AG04449 (cell line): ENCODE measurements at places on chromosomes 13 and 19.

DNA sequence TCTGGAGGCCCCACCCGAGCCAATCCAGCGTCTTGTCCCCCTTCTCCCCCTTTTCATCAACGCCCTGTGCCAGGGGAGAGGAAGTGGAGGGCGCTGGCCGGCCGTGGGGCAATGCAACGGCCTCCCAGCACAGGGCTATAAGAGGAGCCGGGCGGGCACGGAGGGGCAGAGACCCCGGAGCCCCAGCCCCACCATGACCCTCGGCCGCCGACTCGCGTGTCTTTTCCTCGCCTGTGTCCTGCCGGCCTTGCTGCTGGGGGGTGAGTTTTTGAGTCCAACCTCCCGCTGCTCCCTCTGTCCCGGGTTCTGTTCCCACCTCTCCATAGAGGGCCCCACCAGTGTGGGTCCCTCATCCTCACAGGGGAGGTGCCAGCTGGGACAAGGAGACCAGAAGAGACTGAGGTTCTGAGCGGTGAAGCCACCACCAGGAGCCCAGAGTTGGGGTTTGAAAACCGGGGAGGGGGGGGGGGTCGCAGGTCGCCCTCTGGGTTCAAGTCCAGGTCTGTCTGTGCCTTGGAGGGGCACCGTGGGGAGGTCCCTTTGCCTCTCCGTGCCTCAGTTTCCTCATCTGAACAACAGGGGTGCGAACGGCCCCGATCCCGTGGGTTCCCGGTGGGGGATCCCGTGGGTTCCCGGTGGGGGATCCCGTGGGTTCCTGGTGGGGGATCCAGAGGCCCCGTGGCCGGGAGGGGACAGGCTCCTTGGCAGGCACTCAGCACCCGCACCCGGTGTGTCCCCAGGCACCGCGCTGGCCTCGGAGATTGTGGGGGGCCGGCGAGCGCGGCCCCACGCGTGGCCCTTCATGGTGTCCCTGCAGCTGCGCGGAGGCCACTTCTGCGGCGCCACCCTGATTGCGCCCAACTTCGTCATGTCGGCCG lies at the start of gene ELANE:
Gene ELANE, plus strand, starts transcription at position 168 of the 878 bp plus-strand sequence. Its CDS starts 26 bp downstream, at position 194.
- DNase-seq = no peak

DNA sequence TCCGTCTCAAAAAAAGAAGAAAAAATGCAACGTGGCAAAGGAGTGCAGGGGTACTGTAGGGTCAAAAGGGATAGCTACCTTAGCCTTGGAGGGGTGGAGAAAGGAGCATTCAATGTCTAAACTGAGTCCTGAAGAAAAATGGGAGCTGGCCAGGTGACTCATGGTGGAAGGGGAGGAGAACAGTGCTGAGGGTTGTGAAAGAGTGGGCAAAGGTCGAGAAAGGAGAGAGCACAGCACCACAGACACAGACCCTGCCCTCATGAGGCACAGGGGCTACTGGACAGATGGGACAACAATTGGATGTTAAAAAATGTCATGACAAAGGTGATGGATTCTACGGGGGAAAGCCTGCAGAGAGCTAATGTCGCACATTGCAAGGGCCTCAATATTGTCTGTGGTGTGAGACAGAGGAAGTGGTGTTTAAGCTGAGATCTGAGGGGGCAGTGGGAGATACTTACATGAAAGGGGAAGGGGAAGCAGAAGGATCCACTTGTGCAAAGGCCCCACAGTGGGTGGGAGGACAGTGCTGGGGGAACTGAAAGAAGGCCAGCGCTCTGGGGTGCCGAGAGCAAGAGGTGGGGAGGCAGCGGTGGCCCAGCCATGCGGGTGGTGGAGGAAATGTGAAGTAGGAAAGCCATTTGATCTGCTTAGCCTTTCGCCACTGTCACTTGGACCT lies 42.9 kb upstream of the URAD start:
- DNase-seq = no peak

GRCh38 chr19:14381689-14382474 lies 638 bp downstream of the ADGRE5 start:
- DNase-seq = no peak

GRCh38 chr13:77732287-77732686 lies 34.8 kb downstream of the SLAIN1 start:
- DNase-seq = no peak

- DNase-seq = no peak
These were observed 26.2 kb upstream of the MIER2 start for GRCh38 chr19:370641-371330.

GRCh38 chr13:109131698-109132257 lies 502.4 kb downstream of the MYO16 start:
- no peak for DNase-seq

DNA sequence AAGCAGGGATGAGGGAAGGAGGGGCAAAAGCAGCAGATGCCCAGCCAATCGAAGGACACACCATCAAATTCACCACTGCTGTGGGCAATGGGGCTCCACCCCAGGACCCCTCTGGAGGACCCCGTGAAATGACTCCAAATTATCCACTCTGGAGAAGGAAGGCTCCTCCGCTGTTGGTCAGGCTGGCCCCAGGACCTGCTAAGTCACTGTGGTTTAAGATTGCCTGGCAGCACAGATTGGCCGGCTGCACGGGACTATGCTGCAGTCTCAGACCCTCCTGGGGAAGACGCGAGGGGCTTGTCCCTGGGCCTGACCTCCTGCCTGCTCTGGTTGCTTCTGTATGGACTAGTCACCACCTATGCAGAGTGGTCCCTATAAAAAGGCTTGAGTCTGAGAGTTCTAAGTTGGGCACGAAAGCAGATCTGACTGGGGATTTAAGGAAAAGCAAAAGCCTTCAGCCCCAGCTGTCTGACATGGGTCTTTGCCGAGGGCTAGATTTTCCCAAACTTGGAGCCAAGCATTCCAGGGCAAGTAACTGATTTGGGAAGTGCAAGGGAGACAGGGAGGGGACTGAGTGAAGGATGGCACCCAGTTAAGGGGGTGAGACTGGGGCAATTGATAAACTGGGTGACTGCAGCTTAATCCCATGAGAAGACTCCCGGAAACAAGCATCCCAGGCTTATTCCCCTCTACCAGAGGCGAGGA lies 91.7 kb downstream of the TSHZ3 start:
- DNase-seq = no peak

GRCh38 chr19:10501971-10502523 lies 1.1 kb downstream of the KEAP1 start:
- no peak for DNase-seq

GRCh38 chr19:10615429-10616023 lies 9.8 kb upstream of the SLC44A2 start:
- no peak for DNase-seq

GRCh38 chr19:4337906-4338440 lies 654 bp downstream of the STAP2 start:
- DNase-seq = no peak

- no peak for DNase-seq
These were observed 152.5 kb downstream of the FGF9 start for GRCh38 chr13:21823416-21823815.

- no peak for DNase-seq
These were observed 40.6 kb upstream of the GJB6 start for GRCh38 chr13:20272588-20273171.

DNA sequence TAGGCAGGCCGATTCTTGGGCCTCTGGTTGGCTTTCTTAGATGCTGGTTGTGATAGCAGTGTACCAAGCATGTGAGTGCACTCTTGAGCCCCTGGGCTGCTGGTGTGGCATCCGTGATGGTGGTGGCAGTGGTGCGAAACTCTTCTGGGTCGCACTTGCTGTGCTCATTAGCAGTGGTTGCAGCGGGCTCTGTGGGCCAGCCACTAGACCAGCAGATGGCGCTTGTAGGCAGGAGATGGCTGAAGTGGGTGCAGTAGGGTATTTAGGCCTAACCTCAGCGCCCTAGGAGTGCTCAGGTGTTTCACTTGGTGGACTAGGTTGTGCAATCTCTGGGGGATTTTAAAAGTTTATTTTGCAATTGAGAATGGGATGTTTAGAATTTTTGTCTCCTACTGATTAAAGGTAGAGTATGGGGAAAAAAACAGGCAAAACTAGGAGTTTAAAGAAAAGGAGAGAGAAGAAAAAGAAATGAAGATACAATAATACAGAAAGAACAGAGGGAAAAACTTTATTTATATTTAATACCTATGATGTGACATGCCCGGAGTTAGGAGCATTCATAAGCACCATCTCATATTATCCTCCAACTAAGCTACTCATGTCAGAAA lies 4.3 kb upstream of the ZNF17 start:
- no peak for DNase-seq

DNA sequence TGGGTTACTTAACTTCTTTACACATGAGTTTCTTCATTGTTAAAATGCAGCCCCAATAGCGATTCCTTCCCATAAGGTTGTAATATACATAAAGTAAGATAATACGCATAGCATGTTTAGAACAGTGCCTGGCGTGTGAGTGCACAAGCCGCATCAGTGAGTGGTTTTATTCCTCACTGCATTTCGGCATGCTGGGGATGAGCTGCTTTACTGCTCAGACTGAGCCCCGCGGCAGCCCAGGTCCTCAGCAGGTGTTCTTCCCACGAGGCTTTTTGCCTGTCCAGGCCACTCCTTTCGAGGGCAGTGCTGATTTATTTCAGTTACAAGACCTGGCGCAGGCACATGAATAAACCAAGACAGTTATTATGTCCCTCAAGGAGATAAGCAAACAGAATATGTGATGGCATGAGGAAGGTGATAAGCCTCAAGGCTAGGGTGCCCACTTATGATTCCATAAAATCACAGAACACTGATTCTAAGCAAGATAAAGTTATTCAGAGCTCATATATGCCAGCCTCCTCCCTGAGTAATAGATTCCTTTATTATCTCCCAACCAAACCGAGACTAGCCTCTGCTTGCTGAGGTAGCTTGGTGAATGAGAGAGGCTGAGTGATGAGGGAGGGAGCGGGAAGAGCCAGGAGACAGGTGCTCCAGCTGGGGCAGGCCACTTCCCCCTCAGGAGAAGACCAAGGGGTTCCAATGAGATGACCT lies 505.5 kb downstream of the DIAPH3 start:
- DNase-seq = no peak

- no peak for DNase-seq
These were observed 829 bp downstream of the KCNC3 start for GRCh38 chr19:50328224-50328872.
